ENCODE measurements at places on chromosomes 2 and 18. TPM values are rescaled to one million over a fixed set of nuclear protein-coding genes. Genes with fewer than 3 reads are reported as not detected.

Gene FAM237A
- polyA plus RNA-seq = not detected

- no peak overlapping the region for H3K27ac ChIP-seq
- no peaks in the 10 kb centered on the region for H3K4me1 ChIP-seq
- H3K27me3 ChIP-seq = no peaks in the 10 kb centered on the region
These were observed 3.3 kb downstream of the CDK15 start for GRCh38 chr2:201809633-201810032.

- no peak for DNase-seq
- no peak overlapping the region for H3K27ac ChIP-seq
- peaks cover 78% of the 10 kb centered on the region for H3K36me3 ChIP-seq
These were observed 96.5 kb downstream of the CCDC93 start for GRCh38 chr2:117917223-117917917.

GRCh38 chr18:23131693-23132319 is 3.5 kb upstream of the CABLES1 start:
- DNase-seq = peak; percentile 57
- H3K4me3 ChIP-seq = no peak overlapping the region
- H3K36me3 ChIP-seq = no peaks in the 10 kb centered on the region
- peaks cover 21% of the 10 kb centered on the region for H3K4me1 ChIP-seq
- no peak overlapping the region for H3K27ac ChIP-seq

DNA sequence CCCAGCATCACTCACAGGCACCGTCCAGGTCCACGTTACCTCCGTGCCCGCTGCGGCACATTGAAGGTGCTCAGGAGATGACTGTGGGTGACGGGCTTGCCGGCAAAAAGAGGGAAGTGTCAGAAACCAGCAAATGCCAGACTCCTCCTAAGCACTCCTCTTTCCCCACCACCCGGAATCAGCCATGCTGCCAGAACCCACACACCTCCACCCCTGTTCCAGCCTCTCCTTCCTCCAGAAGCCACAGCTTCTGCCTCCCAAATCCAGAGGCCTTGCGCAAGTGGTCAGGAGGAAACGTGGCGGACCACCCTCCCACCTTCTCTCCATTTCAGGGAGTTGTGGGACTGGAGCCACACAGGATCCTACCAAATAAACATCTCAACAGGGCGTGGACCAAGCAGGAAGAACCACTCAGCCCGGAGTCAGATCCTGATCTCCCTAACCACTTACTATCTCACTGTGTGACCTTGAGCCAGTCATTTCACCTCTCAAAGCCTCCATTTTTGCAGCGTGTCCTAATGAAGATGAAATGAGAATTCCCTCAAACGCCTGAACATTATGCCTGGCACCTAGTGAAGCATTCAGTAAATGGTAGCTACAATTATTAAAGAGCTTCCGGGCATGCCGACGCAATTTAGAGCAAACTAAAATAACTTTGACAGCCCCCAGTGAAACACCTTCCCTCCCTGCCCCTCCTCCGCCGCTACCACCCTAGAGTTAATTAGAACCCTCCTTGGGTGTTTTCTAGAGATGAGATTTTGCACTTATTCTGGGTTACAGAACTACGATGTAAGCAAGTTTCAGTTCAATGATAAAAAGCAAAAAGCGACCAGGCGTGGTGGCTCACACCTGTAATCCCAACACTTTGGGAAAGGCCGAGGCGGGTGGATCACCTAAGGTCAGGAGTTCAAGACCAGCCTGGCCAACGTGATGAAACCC is 32.9 kb downstream of the SMAD7 start:
- peaks cover 26% of the 10 kb centered on the region for H3K36me3 ChIP-seq
- peaks cover 47% of the 10 kb centered on the region for H3K4me1 ChIP-seq
- no peak overlapping the region for H3K4me3 ChIP-seq
- H3K27me3 ChIP-seq = no peaks in the 10 kb centered on the region
- no peak overlapping the region for H3K27ac ChIP-seq
- DNase-seq = peak; percentile 34

Measured in CD14-positive monocyte (primary cell).